Activated gamma-delta T cell treated with Interleukin-2 at 50 U/mL for 16 hours (primary cell): ENCODE measurements at places on chromosomes 12 and 14.

DNA sequence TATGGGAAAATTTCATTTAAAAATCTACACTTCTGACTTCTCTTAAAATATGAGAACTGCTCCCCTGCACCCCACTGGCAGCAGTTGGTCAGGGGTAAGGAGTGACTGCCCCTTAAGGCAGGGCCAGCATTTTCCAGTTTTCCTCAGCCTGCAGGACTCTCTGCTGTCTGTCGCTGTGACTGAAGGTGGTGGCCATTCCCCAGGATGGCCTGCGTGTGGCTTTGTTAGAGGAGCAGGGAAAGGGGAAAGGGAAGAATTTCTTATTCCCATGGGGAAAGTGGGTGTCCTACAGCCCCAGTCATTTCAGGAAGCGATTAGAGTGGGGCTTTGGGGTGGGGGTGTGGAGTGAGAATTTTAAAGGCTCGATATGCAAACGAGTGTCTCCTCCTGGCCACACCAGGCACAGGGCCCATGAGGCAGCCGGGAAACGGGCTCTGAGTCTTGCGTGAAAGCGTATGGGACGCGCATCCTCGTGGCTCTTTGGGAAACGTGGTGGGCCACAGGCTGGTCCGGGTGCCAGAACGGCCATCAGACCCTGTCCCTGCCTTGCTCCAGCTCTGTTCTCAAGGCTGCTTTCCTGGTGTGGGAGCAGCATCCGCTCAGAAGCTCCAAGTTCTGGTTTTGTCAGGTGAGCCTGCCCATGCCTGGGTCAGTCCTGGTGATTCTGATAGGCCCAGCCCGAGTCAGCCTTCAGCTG is 23.5 kb downstream of the ADGRD1 start:
- no peak for DNase-seq

DNA sequence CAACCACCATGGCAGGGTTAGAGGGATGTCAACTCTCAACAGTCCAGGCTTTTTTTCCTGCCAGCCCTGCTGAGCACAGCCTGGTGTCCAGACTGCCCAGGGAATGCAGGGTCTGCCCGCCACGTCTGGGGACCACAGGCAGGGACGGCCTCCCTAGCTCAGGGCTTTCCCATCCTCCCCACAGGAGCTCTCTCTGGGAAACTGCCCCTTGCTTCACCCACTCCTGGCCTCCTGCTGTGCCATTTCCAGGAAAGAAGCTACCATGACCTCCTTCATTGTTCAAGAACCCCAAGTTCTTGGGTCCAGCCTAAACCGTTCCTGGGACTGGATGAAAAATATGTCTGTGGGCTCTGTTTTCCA is 4.8 kb downstream of the SCNN1A start:
- DNase-seq, result no peak

GRCh38 chr14:103833711-103834110 is 13.7 kb downstream of the PPP1R13B start:
- DNase-seq, result no peak

GRCh38 chr14:92747701-92748258 is 647 bp downstream of the LGMN start:
- DNase-seq, result no peak

DNA sequence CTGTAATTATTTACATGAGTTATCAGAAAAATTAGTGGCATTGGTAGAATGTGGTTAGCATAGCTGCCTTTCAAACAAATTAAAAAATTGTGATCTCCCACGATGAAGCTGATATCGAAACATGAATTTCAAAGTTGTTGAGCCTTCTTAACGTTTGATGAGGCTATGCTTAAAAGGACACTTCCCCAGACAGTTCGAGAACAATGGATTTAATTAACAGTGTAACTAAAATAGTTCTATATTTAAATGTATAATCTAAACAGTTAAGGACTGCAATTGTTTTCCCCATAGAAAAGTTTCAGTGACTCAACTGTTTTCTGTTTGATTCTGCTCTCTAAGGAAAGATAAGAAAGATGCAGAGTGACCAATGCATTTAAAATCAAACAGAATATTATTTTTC is 1.6 kb downstream of the CLEC2B start:
- DNase-seq, result no peak

DNA sequence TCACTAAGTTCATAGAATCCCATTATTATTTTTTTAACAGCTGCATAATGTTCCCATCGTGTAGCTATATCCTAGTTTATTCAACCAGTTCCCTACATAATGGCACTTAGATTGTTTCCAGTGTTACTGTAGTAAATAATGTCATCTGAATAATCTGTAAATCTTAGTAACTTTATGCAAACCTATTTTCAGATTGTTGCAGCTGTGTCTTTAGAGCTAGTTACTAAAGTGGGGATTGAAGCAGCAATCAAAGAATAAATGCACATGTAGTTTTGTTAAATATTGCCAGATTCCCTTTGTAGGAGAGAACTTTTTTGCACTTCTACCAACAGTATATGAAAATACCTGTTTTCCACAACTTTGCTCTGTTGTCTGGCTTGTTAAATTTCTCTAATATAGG is 13.1 kb downstream of the ARID2 start:
- DNase-seq, result no peak

- DNase-seq, result no peak
Measured at GRCh38 chr14:53885136-53885640, 71.4 kb downstream of the BMP4 start.

- DNase-seq, result no peak
Measured at GRCh38 chr14:89432226-89432625, 15.2 kb upstream of the FOXN3 start.

- no peak for DNase-seq
Measured at GRCh38 chr12:27967551-27968054, 4.9 kb downstream of the PTHLH start.

- DNase-seq, result no peak
Measured at GRCh38 chr14:32372154-32372553, 43.1 kb downstream of the AKAP6 start.

DNA sequence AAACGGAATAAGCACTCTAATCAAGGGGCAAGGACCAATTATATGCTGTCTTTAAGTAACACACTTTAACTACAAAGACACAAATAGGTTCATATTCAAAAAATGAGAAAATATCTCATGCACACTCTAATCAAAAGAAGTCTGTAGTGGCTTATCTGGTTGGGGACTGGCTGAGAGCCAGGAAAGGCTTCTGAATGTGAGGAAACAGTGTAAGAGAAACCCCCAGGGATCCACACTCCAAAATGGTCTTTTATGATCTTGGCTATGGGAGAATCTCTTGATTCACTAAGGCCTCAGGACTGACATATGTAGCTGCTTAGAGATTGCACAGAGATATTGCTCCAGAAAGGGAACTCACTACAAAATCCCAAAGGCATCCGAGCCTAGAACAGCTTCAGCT is 10.3 kb downstream of the CTSG start:
- DNase-seq, result no peak

DNA sequence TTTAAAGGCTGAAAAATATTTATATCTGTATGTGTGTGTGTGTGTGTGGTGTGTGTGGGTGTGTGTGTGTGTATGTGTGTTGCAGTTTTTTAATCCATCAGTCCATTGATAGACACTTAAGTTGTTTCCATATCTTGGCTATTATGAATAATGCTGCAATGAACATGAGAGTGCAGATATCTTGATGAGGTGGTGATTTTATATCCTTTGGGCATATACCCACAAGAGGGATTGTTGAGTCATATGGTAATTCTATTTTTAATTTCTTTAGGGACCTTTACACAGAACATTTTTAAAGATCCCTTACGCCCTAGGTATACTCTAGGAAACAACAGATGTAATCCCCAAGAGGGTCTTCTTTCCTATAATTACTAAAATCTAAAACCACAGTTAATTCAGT is 154.5 kb upstream of the CLEC14A start:
- DNase-seq, result no peak

DNA sequence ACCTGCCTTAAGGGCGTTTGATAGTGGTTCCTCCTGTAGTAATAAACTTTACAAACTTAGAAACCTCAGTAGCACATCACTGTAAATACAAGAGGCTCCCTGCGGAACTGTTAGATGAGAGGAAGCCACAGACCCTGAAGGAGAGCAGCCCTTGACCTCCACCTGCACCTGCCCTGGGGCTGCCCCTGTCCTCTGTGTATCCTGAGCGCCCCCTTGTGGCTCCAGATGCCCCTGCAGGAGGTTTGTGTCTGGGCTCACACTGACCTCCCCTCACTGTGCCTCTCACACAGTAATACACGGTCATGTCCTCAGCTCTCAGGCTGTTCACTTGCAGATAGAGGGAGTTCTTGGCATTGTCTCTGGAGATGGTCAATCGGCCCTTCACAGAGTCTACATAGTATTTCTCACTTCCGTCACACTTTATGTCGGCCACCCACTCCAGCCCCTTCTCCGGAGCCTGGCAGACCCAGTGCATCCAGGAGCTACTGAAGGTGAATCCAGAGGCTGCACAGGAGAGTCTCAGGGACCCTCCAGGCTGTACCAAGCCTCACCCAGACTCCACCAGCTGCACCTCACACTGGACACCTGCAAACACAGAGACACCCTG is 1059.8 kb downstream of the TMEM121 start:
- peak; percentile 71 for DNase-seq

GRCh38 chr12:109870648-109871047 is 9.7 kb downstream of the GLTP start:
- DNase-seq, result no peak

DNA sequence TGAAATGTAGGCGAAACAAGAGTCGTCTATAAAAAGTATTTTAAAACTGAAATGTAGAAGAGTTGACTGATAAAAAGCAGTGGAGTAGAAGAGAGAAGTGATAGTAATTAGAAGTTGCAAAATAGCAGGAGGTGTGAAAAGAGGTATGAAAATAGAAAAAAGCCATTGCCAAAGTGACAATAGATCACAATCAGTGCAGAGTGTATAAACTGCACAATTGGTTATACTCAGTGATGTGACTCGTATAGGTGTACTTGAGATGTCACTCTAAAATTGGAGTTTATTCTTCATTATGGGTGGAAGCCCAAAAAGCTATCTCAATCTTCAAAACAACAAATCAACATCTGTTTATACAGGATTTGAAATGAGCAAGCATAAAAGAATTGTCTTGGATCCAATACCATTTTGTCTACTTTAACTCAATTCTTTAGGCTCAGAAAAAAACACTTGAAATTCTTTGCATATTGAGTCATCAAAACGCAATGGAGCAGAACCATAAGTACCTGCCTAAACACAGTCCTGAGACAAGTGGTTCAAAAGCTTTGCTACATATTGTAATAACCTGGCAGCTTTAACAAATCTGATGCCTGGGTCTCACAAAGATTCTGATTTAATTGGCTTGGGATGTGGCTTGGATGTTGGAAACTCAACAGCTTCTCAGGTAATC is 8.8 kb downstream of the IKBIP start:
- no peak for DNase-seq

- DNase-seq, result no peak
Measured at GRCh38 chr14:39291701-39292100, 58.0 kb downstream of the MIA2 start.

DNA sequence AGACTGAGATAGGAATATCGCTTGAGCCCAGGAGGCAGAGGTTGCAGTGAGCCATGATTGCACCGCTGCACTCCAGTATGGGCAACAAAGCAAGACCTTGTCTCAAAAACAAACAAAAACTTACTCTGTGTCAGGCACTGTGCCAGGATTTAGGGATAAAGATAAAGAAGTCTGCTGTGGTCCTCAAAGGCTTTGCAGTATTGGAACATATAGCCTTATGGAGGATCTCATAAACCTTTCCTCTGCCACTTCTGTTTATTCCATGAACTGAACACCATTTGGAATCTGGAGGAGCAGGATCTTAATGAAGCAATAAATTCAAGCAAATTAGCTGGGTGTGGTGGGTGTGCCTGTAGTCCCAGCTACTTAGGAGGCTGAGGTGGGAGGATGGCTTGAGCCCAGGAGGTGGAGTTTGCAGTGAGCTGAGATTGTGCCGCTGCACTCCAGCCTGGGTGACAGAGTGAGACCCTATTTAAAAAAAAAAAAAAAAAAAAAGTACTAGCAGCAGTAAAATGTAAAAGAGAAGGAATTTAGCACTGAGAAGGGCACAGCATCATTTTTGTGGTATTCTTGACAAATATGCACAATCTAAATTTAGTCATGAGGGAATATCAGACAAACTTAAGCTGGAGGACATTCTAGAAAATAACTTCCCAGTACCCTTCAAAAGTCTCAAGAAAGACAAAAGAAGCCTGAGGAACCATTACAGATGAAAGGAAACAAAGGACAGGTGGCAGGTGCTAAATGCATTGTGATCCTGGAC is 27.1 kb downstream of the BMAL2 start:
- no peak for DNase-seq

DNA sequence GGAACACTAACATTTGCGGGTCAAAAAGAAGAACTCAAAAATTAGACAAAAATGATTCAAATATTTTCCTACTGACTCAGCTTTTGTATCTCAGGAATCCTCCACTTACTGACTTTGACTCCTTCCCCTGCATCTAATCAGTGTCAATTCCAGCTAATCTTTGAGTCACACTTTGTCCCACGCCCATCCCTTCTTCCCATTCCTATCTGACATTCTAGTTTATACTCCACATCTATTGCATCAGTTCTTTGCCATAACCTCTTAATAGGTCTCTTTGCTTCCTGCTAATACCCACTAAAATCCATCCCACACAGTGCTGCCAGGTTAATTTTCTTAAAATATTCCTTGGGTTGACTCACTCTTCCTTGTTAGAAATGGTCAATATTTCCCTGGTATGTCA is 19.1 kb downstream of the BBS10 start:
- no peak for DNase-seq

GRCh38 chr14:96051642-96052540 is 12.7 kb downstream of the C14orf132 start:
- DNase-seq, result no peak

GRCh38 chr14:59213368-59214315 is 25.2 kb downstream of the DAAM1 start:
- no peak for DNase-seq

DNA sequence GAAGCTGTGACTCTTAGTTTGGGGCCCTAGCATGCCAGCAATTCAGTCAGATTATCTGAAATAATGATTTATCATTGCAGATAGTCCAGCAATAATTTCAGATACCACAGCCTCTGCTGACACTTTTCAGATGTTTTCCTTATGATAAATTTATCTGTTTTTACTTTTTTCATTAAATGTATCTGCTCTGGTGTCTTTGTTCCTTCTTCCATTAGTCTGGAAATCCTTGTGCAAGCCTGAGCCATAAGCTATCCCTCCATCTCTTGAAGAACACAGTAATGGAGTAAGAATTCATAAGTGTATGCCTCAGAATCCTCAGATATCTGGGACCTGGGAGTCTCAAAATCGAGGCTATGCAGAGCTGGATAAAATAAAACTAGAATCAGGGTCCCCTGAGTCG is 146.4 kb upstream of the KRR1 start:
- no peak for DNase-seq

- DNase-seq, result no peak
Measured at GRCh38 chr12:946631-947030, 2.9 kb downstream of the RAD52 start.

- no peak for DNase-seq
Measured at GRCh38 chr12:95205685-95206084, 11.6 kb downstream of the FGD6 start.

GRCh38 chr12:111056618-111057521 is 136.5 kb upstream of the MYL2 start:
- DNase-seq, result peak; percentile 62

- DNase-seq, result no peak
Measured at GRCh38 chr12:125402874-125403789, 337.9 kb downstream of the AACS start.

- DNase-seq, result no peak
Measured at GRCh38 chr12:46260913-46261476, 7.8 kb downstream of the SLC38A1 start.

GRCh38 chr12:124037331-124037730 is 64.3 kb downstream of the ZNF664 start:
- DNase-seq, result no peak
